Hepatocyte (in vitro differentiated cells): ENCODE measurements at places on chromosomes 4 and X. TPM values are rescaled to one million over a fixed set of nuclear protein-coding genes. Genes with fewer than 3 reads are reported as not detected.
A peak's percentile ranks its signal among the peaks of the same experiment; 100 is the strongest.

- no peaks in the 10 kb centered on the region for H3K36me3 ChIP-seq
- DNase-seq = no peak
- no peak overlapping the region for H3K27ac ChIP-seq
- no peak overlapping the region for H3K4me3 ChIP-seq
- H3K4me1 ChIP-seq = no peaks in the 10 kb centered on the region
- no peaks in the 10 kb centered on the region for H3K27me3 ChIP-seq
Measured at GRCh38 chr4:180840142-180840541, 1403.1 kb upstream of the TENM3 start.

GRCh38 chr4:187491959-187492358 lies 503.6 kb upstream of the ZFP42 start:
- no peak overlapping the region for H3K4me3 ChIP-seq
- no peak overlapping the region for H3K27ac ChIP-seq
- H3K27me3 ChIP-seq = no peaks in the 10 kb centered on the region
- no peaks in the 10 kb centered on the region for H3K4me1 ChIP-seq

DNA sequence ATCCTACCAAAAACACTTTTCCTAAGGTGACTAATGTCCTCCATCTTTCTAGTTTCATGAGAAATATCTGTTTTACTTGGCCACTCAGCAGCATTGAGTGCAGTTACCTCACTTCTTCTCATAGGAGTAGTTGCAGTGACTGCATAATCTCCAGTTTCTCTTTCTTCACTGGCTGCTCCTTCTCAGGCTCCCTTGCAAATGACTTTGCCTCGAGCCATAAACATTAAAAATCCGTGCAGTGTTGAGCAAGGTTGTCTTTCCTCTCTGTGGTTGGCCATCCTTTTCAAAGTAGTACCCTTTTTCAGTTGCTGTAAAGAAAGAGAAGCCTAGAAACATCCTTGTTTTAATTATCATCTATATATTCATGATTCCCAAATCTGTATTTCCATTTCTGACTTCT lies 10.2 kb upstream of the PRKG2 start:
- H3K36me3 ChIP-seq = no peaks in the 10 kb centered on the region
- no peaks in the 10 kb centered on the region for H3K4me1 ChIP-seq
- H3K4me3 ChIP-seq = no peak overlapping the region
- DNase-seq = no peak
- H3K27ac ChIP-seq = no peak overlapping the region

GRCh38 chr4:26141911-26142638 lies 178.7 kb upstream of the RBPJ start:
- no peaks in the 10 kb centered on the region for H3K36me3 ChIP-seq
- H3K27ac ChIP-seq = peak overlapping the region; percentile 89
- peak; percentile 76 for DNase-seq
- H3K4me3 ChIP-seq = no peak overlapping the region
- no peaks in the 10 kb centered on the region for H3K27me3 ChIP-seq
- peaks cover 32% of the 10 kb centered on the region for H3K4me1 ChIP-seq

DNA sequence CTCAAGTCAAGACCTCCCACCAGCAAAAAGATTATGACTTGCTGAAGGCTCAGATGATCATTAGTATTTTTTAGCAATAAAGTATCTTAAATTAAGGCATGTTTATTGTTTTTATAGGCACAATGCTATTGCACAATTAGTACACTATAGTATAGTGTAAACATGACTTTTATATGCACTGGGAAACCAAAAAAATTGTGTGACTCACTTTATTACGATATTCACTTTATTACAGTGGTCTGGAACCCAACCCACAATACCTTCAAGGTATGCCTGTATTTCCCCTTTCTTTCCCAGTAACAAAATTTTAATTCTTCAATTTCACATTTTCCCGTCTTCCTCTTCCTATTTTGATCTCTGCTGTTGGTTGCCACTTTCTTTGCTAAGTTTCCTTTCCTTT lies 37.7 kb downstream of the ZCCHC12 start:
- no peak overlapping the region for H3K27ac ChIP-seq
- H3K4me1 ChIP-seq = peaks cover 4% of the 10 kb centered on the region
- no peak overlapping the region for H3K4me3 ChIP-seq
- DNase-seq = no peak

GRCh38 chrX:42686706-42687105 lies 91.3 kb downstream of the PPP1R2C start:
- H3K27ac ChIP-seq = no peak overlapping the region
- no peaks in the 10 kb centered on the region for H3K27me3 ChIP-seq
- no peaks in the 10 kb centered on the region for H3K4me1 ChIP-seq
- DNase-seq = no peak
- no peaks in the 10 kb centered on the region for H3K36me3 ChIP-seq
- H3K4me3 ChIP-seq = no peak overlapping the region

- DNase-seq = no peak
- H3K27ac ChIP-seq = no peak overlapping the region
- H3K4me3 ChIP-seq = no peak overlapping the region
- H3K36me3 ChIP-seq = no peaks in the 10 kb centered on the region
- H3K4me1 ChIP-seq = no peaks in the 10 kb centered on the region
Measured at GRCh38 chrX:123713434-123713833, 19.4 kb downstream of the THOC2 start.

GRCh38 chr4:82469791-82470345 lies 39.5 kb downstream of the ENOPH1 start:
- H3K4me1 ChIP-seq = no peaks in the 10 kb centered on the region
- peak; percentile 19 for DNase-seq
- H3K27ac ChIP-seq = no peak overlapping the region
- no peaks in the 10 kb centered on the region for H3K36me3 ChIP-seq

- H3K27ac ChIP-seq = no peak overlapping the region
- no peaks in the 10 kb centered on the region for H3K36me3 ChIP-seq
Measured at GRCh38 chr4:77465271-77465670, 140.3 kb upstream of the CXCL13 start.

- H3K27ac ChIP-seq = no peak overlapping the region
- H3K4me1 ChIP-seq = no peaks in the 10 kb centered on the region
- H3K27me3 ChIP-seq = peaks cover 6% of the 10 kb centered on the region
- no peak overlapping the region for H3K4me3 ChIP-seq
Measured at GRCh38 chr4:4216648-4217047, 10.1 kb downstream of the OTOP1 start.

DNA sequence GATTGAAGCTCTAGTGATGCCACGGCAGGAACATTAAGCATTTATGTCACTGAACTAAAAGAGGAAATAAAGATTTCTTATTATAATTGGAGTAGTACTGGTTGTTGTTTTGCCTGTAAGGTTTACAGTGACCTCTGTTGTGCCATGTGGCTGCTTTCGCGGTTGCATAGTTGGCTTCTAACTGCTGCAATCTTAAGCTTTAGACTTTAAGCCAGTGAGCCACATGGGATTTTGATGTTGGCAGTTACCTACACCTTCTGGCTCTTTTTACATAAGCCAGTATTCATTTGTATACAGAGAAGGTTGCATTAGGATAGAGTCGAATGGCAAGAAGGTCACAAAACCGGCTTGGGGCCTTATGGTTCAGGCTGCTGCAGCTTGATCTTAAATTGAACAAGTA lies 1311.6 kb downstream of the RAPGEF2 start:
- DNase-seq = no peak
- no peak overlapping the region for H3K27ac ChIP-seq
- H3K4me1 ChIP-seq = no peaks in the 10 kb centered on the region
- no peaks in the 10 kb centered on the region for H3K27me3 ChIP-seq
- no peak overlapping the region for H3K4me3 ChIP-seq
- H3K36me3 ChIP-seq = no peaks in the 10 kb centered on the region

GRCh38 chr4:104064646-104065577 lies 345.1 kb upstream of the TACR3 start:
- no peaks in the 10 kb centered on the region for H3K27me3 ChIP-seq
- peak; percentile 81 for DNase-seq
- no peaks in the 10 kb centered on the region for H3K36me3 ChIP-seq

DNA sequence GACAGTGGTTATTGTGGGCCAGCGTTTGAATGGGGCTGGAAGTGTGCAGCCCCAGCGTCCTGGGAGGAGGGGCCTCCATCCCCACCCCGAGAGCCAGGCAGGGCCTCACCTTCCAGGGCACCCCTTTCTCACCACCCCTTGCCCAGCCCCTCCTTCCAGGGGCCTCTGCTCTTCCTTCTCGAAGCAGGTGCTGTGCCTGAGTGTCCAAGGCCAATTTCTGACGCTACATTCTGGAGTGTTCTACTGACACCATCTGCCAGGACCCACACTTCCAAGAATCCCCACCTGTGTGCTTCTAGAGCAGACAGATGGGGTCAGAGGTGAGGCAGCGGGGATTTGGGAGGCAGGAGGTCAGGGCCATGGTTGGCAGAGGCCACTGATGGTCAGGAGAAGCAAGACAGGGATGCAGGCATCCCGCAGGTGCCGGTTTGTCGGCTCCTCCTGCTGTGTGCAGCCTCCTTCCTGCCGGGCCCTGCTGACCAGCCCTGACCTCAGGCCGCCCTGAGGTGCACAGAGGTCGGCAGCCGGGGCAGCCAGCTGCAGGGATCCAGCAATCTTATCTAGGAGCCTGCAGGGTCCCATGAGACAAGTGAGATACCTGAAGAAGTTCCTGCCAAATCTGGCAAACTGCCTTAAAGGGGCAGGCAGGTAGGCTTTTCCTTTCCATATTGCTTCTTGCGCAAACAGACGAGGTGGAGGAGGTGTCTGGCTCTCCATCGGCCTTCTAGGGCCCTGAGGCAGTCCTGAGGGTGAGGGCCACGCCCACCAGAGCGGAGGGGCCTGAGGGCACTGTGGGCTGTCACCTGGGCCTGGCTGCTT lies 18.8 kb downstream of the MSANTD1 start:
- no peak overlapping the region for H3K27ac ChIP-seq
- no peak overlapping the region for H3K4me3 ChIP-seq
- H3K27me3 ChIP-seq = no peaks in the 10 kb centered on the region
- DNase-seq = peak; percentile 6

DNA sequence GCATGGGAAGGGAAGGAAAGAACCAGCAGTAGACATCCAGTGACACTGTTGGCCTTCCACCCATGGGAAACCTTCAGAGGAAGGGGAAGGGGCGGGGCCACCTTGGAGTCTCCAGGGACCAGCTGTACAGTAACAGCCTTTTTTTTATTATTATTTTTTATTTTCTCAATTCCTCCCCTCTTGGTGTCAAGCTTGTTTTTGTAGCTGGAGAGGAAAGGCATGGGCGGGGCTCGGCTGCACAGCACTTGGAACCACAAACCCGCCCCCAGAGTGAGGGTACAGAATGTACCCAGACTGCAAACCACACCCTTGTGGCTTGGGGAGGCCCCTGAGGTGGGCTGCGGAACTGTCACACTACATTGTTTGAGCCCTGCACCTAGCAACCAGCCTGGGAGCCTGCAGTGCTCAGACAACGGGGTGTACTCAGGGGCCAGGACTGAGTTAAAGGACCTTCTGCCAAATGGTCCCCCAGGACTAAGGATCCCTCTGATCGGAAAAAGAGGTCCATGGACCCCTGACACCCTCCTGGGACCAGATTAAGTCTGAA lies 45.7 kb downstream of the PRPS1 start:
- H3K4me1 ChIP-seq = peaks cover 36% of the 10 kb centered on the region
- H3K4me3 ChIP-seq = no peak overlapping the region
- H3K27me3 ChIP-seq = no peaks in the 10 kb centered on the region
- peak overlapping the region; percentile 96 for H3K27ac ChIP-seq
- no peaks in the 10 kb centered on the region for H3K36me3 ChIP-seq

- no peaks in the 10 kb centered on the region for H3K4me1 ChIP-seq
- no peaks in the 10 kb centered on the region for H3K36me3 ChIP-seq
- no peak overlapping the region for H3K4me3 ChIP-seq
- DNase-seq = no peak
- H3K27me3 ChIP-seq = no peaks in the 10 kb centered on the region
Measured at GRCh38 chr4:40848251-40848650, 98.5 kb downstream of the NSUN7 start.

DNA sequence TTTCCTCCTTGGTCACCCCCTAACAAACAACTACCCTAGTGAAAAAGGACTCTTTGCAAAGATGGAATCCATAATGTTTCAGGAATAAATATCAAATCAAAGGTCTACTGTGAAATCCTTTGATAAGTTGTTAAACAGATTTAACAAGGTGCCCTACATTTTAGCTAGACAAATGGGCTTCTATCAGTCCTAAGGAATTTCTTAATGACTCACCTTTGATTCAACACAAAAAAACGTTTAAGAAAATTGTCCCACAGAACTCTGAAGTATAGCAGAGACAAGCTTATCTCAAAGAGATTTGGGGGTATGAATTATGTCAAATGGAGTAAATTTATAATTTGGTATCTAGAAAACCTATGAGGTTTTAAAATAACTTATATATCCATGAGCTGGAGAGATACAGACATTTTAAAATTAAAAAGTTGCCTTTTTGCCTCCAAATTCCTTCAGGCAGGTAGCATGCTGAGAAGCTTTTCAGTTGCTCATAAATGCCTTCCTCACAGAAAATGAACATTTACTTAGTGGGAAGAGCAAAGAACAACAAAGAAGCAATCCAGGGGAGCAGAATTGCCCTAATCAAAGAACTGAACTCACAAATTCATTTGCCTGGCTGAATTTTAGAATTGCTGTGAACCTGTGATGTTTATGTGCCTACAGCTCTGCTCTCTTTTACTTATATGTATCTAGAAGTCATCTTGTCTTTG lies 649.3 kb downstream of the STPG2 start:
- DNase-seq = no peak
- H3K4me3 ChIP-seq = no peak overlapping the region
- no peaks in the 10 kb centered on the region for H3K4me1 ChIP-seq
- no peak overlapping the region for H3K27ac ChIP-seq
- no peaks in the 10 kb centered on the region for H3K36me3 ChIP-seq

Gene TCEAL7
- 6.6 and 6.9 TPM in 2 replicates for polyA plus RNA-seq

Gene AREG
- 129 and 135 TPM in 2 replicates for polyA plus RNA-seq

Gene RNF128
- polyA plus RNA-seq = 39.2 and 58.0 TPM in 2 replicates

Gene CXCL8
- 21.6 and 35.0 TPM in 2 replicates for polyA plus RNA-seq

Gene PLXNB3
- polyA plus RNA-seq = 0.87 and 5.7 TPM in 2 replicates

Gene TLR7
- 0.78 TPM in 1 of 2 replicates, not detected in the other for polyA plus RNA-seq
